MV-4-11 (cell line): ENCODE measurements at places on chromosomes 6 and 20.

DNA sequence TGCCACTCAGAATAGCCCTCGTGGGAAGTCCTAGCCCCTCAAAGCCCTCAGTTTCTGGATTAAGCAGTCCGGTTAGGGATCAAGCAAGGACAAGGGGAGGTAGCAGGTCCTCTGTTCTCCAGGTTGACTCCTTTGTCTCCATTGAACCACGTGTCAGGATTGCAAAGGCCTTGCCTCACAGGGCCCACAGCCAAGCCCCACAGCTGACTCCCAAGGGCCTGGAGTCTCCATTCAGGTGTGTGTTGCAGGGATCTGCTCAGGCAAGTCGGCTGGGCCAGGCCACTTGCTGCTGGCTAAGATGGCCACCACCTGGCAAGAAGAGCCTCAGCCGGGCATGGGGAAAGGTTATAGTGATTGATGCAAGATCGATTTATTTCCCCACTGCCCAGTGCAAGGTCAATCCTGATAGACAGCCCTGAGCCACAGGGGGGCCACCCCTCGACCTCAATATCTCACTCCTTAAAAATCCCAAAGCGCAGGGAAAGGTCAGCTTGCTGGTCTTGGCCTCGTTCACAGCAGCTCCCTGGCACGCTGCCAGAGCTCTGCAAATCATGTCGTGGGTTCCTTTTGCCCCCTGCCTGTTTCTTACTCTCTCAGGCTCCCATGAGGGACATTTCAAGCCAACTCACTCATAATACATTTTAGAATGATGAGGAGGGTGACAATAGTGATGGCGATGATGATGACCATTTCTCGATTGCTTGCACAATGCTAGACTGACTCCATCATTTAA lies 75.9 kb downstream of the EDN3 start:
- no peak for DNase-seq

DNA sequence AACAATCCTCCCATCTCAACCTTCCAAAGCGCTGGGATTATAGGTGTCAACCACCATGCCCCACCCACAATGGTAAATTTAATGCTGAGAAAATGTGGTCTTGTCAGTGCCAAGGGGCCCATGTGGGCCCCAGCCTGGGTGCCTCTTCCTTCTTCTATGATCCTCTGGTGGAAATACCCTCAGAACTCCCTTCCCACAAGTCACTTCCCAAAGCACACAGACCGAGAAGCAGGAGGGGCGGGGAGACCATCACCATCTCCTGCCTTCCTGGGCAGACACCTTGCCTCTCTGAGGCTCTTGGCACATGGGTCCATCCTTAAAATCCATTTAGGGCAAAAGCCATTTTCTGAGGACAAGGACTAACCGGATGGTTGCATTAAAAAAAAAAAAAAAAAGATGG lies 59.0 kb downstream of the NOL4L start:
- DNase-seq, result peak; percentile 41

DNA sequence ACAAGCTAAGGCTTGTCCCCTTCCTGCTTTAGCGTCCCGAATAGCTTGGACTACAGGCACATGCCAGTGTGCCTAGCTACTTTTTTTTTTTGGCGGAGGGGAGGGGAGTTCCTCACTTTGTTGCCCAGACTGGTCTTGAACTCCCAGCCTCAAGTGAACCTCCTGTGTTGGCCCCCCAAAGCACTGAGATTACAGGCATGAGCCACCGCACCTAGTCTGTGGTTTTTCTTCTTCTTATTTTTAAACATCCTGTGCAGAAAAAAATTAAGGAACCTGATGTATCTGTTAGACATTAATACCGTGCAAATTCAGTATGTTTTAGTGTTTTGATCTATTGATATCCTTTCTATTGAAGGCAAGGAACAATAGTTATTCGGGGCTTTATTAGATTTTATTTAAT lies 25.7 kb downstream of the HIVEP1 start:
- no peak for DNase-seq

DNA sequence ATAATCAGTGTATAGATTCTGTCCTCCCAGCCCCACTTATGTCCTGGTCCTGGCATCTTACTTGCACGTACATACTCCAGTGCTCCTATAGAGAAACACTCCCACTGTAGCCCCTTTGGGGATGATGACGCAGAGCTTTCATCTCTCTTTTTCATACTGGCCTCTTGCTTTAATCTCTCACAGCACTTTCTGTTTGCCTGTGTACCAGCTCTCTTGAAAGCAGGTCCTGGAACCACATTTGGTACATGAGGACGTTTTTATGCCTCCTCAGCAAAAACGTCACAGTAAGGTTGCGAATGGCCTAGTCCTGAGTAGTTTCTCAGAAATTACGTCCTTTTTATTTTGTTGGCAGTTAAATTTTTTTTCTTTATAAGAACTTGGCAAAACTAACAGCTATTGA lies 10.8 kb downstream of the L3MBTL3 start:
- no peak for DNase-seq

GRCh38 chr6:169244684-169245383 lies 8.8 kb downstream of the THBS2 start:
- DNase-seq, result no peak
